ENCODE measurements at places on chromosomes 13 and 19. TPM values are rescaled to one million over a fixed set of nuclear protein-coding genes. Genes with fewer than 3 reads are reported as not detected.

Gene SIGLECL1
- total RNA-seq: not detected

Gene IZUMO2
- total RNA-seq: not detected

Gene NR1H2
- total RNA-seq: 45.2 TPM

Gene ZGLP1
- total RNA-seq: 9.5 TPM

Gene NACC1
- 23.3 TPM for total RNA-seq

Gene KLHL1
- 8.9 TPM for total RNA-seq

Gene PNPLA6
- 45.8 TPM for total RNA-seq

Gene C5AR2
- total RNA-seq: 0.99 TPM

Gene CEACAM20
- 0.10 TPM for total RNA-seq

Gene POSTN
- 230 TPM for total RNA-seq
